Glutamatergic neuron (in vitro differentiated cells): ENCODE measurements at places on chromosomes 3 and 15. TPM values are rescaled to one million over a fixed set of nuclear protein-coding genes. Genes with fewer than 3 reads are reported as not detected.
A peak's percentile ranks its signal among the peaks of the same experiment; 100 is the strongest.

GRCh38 chr15:68712886-68713285 is 107.8 kb downstream of the ANP32A start:
- H3K4me3 ChIP-seq, result no peak overlapping the region
- H3K27me3 ChIP-seq, result peaks cover 3% of the 10 kb centered on the region
- peaks cover 12% of the 10 kb centered on the region for H3K36me3 ChIP-seq

DNA sequence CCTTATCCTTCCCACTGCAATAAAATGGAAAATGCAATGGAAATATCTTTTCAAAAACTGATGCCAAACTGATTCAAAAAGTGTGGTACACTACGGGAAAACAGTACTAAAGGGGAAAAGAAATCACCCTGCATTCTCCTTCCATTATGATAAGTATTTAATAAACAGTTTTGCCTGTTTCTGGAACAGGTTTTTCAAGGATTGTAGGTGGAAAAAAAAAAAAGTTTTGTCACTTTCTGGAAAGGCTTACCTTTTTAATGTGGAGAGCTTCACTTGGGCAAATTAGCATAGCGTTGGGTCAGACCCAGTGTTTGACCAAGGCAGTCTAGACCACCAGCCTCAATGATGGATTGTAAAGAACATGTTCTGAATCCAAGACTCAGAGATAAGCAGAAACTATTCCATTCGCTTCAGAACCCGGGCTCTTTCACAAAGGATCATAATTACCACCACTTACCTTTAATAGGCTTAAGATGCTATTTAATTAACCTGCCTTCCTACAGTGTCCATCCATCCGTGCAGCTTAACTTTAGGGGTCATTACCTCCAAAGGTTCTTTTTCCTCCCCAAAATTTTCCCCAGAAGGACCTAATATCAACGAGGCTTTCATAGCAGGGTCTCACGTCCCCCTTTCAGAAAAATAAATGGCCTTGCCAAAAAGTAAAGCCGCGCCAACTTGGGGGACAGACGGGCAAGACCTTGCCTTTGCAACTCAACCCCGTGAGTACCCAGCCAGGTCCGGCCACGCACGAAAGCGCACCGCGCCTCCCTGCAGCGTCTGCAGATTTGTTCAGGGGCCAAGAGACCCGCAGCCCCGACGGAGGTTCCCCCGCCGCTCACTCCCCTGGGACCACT is 1.0 kb downstream of the DCBLD2 start:
- peak overlapping the region; percentile 72 for H3K27ac ChIP-seq
- no peaks in the 10 kb centered on the region for H3K36me3 ChIP-seq
- H3K4me3 ChIP-seq, result peak overlapping the region; percentile 94
- peaks cover 5% of the 10 kb centered on the region for H3K27me3 ChIP-seq
- DNase-seq, result peak; percentile 52
- peaks cover 9% of the 10 kb centered on the region for H3K4me1 ChIP-seq

DNA sequence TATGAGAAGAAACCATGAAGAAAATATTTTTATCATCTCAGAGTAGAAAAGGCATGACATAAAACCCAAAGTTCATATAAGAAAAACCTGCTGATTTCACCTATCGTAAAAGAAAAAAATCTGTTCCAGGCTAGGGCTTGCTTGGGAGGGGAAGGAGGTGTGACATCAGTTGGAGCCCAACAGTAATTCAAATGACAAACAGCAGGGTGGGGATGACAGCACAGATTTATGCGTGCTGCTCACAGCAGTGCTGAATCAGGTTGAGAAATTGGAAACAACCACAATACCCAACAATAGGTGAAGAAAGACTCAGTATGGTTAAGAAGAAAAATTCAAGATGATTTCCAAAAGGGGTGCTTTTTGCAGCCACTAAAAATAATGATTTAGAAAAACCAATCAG is 172.4 kb downstream of the PDE8A start:
- peak overlapping the region; percentile 26 for H3K27ac ChIP-seq
- no peak overlapping the region for H3K4me3 ChIP-seq
- no peaks in the 10 kb centered on the region for H3K36me3 ChIP-seq
- H3K27me3 ChIP-seq, result no peaks in the 10 kb centered on the region

Gene ROPN1
- total RNA-seq, result not detected

DNA sequence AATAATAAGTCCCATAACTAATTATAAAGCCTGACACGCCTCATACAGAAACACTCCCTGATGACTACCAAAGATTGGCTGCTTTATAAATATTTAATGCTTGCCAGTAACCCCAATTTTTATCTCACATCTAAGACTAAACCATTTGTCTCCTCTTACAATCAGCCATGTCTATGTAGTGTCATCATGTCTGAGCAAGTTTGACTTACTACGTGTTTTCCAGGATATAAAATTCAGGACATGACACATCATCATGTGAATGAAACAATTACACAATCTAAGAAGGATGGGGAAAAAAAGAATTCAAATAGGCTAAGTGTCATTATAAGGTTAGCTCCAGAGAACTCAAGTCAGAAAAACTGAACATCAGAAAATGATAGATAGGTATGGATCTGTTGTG is 208.7 kb downstream of the MECOM start:
- H3K4me3 ChIP-seq, result no peak overlapping the region
- H3K4me1 ChIP-seq, result peaks cover 2% of the 10 kb centered on the region
- H3K27ac ChIP-seq, result no peak overlapping the region
- no peak for DNase-seq
- H3K27me3 ChIP-seq, result peaks cover 2% of the 10 kb centered on the region
- no peaks in the 10 kb centered on the region for H3K36me3 ChIP-seq

Gene HYAL2
- total RNA-seq, result 48.4 TPM

Gene ZMAT3
- 14.0 TPM for total RNA-seq

Gene RNF123
- 56.6 TPM for total RNA-seq

DNA sequence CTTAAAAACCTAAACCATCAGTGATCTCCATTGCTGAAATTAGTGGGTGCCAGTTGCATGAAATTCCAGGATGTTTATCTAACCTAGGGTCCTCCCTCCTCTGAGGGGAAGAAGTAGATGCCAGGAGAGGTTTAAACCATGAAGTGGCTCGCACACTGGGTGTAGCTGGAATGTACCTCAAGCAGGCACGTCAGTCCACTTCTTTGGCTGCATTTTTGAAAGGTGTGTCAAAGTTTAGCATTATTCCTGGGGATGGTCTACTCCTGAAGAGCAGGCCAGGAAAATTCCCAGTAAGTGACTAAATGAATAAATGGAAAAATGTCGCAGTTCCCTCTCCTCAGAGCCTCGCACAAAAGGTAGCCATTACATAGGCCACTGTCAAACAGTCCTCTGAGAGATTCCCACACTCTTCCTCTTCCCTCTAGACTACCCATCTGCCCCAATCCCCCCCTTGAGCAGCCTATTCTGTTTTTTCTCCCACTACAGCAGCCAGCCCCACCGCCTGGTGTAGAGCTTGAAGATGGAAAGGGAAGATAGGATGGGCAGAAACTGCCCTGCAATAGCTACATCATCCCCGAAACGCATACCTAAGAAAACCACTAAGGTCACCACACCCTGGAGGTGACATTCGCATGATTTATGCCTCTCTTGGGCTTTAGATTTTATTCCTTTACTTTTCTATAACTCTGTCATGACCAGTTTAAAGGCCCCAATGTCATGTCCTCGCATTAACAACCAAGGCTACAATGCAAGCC is 655 bp upstream of the TMOD3 start:
- no peak for DNase-seq
- H3K27ac ChIP-seq, result no peak overlapping the region
- H3K4me1 ChIP-seq, result peaks cover 5% of the 10 kb centered on the region
- peaks cover 4% of the 10 kb centered on the region for H3K27me3 ChIP-seq
- H3K4me3 ChIP-seq, result peak overlapping the region; percentile 85

Gene ADAMTSL3
- 0.32 TPM for total RNA-seq

DNA sequence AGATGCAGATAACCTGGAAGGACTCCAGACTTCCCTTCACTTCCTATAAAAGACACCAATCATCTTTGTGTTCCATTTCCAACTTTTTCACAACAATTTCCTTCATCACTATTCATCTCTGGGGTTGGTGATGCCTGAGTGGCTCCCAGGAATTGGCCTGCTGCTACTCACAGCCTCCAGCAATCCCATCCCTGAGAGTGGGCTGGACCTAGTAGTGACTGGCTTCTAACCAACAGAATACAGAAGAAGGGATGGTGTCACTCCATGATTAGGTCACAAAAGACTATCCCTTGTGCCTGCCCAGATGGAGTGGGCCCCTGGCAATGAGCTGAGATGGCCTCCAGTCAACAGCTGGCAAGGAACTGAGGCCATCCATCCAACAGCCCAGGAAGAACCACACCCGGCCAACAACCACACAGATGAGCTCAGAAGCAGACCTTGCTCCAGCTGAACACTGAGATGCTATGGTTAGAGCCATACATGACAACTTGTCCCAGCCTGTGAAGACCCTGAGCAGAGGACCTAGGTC is 20.9 kb downstream of the OCA2 start:
- no peak overlapping the region for H3K27ac ChIP-seq
- peaks cover 4% of the 10 kb centered on the region for H3K27me3 ChIP-seq
- H3K4me3 ChIP-seq, result no peak overlapping the region
- peaks cover 7% of the 10 kb centered on the region for H3K4me1 ChIP-seq
- DNase-seq, result no peak
- H3K36me3 ChIP-seq, result no peaks in the 10 kb centered on the region

DNA sequence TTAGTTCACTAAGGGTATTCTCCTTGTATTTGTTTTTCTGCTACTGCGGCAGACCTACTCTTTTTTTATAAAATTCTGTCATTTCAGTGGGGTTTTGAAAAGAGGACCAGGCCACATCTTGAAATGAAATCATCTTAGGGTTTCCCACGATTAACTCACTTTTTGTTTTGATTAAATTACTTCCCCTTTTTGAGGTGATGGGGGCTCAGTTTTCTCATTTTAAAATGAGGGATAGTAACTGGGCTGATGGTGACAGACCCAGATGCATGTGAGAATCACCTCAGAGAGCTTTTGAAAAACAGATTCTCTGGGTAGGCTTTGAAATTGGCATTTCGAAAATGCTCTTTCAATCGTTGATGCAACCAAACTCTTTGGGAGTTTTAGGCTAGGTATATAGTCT is 24.2 kb downstream of the UBE2Q2 start:
- H3K27me3 ChIP-seq, result peaks cover 5% of the 10 kb centered on the region
- H3K36me3 ChIP-seq, result peaks cover 3% of the 10 kb centered on the region
- DNase-seq, result no peak
- peaks cover 43% of the 10 kb centered on the region for H3K4me1 ChIP-seq

DNA sequence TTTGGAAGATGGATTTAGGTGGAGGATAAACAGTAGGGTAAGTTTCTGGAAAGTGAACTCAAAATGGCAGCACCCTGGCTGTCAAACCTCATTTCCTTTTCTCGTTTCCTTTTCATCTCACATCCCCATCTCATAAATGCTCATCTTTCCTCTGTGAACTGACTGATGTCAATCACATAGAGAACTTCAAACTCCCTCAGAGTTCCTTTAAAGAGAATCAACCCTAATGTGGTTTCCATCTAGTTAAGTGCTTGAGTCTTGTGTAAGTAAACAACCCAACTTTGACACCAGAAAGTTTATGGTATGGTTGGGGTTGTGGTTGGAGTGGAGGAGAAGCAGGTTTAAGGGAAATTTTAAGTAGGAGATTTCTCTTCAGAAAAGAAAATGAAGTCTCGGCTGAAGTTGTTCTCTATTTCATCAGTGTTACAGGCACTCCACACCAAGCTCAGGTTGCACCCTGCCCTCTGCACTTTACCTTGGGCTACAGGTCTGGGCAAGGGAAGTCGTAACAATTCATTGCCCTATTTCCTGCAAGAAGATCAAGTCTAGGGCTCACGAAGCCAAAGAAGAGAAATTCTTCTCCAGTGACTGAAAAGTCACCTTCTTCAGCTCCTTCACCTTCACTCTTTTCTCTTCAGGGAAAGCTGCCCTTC is 34.4 kb upstream of the TNIK start:
- H3K4me3 ChIP-seq, result no peak overlapping the region
- H3K36me3 ChIP-seq, result no peaks in the 10 kb centered on the region
- no peak for DNase-seq
- no peaks in the 10 kb centered on the region for H3K4me1 ChIP-seq
- H3K27ac ChIP-seq, result no peak overlapping the region

Gene ATP13A5
- total RNA-seq, result not detected

DNA sequence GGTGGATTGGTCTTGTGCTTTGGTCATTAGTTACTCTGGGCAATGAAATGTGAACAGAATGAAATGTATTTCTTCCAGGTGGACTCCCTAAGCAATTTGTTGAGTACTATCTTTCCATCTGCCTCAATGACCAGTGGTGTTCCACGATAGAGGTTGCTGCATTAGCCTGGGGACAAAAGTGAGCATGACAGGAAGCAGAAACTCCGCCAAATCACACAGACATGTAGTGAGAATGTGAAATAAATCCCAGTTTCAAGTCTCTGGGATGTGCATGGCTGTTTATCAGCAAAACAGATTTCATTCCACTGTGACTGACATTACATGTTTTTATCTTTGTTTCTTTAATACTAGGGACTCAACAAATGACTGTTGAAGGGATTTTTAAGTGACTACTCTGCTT is 63.3 kb upstream of the DCBLD2 start:
- no peak overlapping the region for H3K27ac ChIP-seq
- no peak for DNase-seq
- H3K36me3 ChIP-seq, result no peaks in the 10 kb centered on the region
- no peaks in the 10 kb centered on the region for H3K27me3 ChIP-seq
- H3K4me1 ChIP-seq, result peaks cover 2% of the 10 kb centered on the region
- no peak overlapping the region for H3K4me3 ChIP-seq

- H3K4me3 ChIP-seq, result no peak overlapping the region
- no peak for DNase-seq
- H3K4me1 ChIP-seq, result no peaks in the 10 kb centered on the region
Measured at GRCh38 chr3:71348001-71348632, 235.4 kb downstream of the FOXP1 start.

GRCh38 chr3:169548194-169548593 is 115.3 kb downstream of the MECOM start:
- no peaks in the 10 kb centered on the region for H3K36me3 ChIP-seq
- DNase-seq, result no peak
- H3K27me3 ChIP-seq, result no peaks in the 10 kb centered on the region
- no peak overlapping the region for H3K4me3 ChIP-seq

GRCh38 chr3:23071296-23071695 is 131.8 kb upstream of the UBE2E2 start:
- H3K4me3 ChIP-seq, result no peak overlapping the region
- H3K4me1 ChIP-seq, result no peaks in the 10 kb centered on the region
- no peak for DNase-seq
- H3K27ac ChIP-seq, result no peak overlapping the region

Gene EPHA3
- 9.9 TPM for total RNA-seq

GRCh38 chr3:14923476-14923875 is 23.9 kb upstream of the NR2C2 start:
- peaks cover 4% of the 10 kb centered on the region for H3K4me1 ChIP-seq
- no peak overlapping the region for H3K27ac ChIP-seq
- no peak for DNase-seq
- peaks cover 3% of the 10 kb centered on the region for H3K27me3 ChIP-seq
- H3K36me3 ChIP-seq, result no peaks in the 10 kb centered on the region
- H3K4me3 ChIP-seq, result no peak overlapping the region

- H3K27me3 ChIP-seq, result no peaks in the 10 kb centered on the region
- H3K27ac ChIP-seq, result no peak overlapping the region
- H3K36me3 ChIP-seq, result no peaks in the 10 kb centered on the region
- H3K4me1 ChIP-seq, result peaks cover 7% of the 10 kb centered on the region
Measured at GRCh38 chr15:85839643-85840042, 44.9 kb upstream of the KLHL25 start.

Gene ALDH1L1
- not detected for total RNA-seq

GRCh38 chr15:42154212-42154941 is 2.1 kb downstream of the PLA2G4F start:
- peaks cover 2% of the 10 kb centered on the region for H3K27me3 ChIP-seq
- H3K4me1 ChIP-seq, result no peaks in the 10 kb centered on the region
- no peak overlapping the region for H3K27ac ChIP-seq
- no peak overlapping the region for H3K4me3 ChIP-seq
- H3K36me3 ChIP-seq, result no peaks in the 10 kb centered on the region

Gene RHO
- not detected for total RNA-seq
